ENCODE measurements at places on chromosomes 3 and 15.

- DNase-seq, result no peak
These were observed 203.3 kb downstream of the FEZF2 start for GRCh38 chr3:62169906-62170660.

- DNase-seq, result no peak
These were observed 172.0 kb upstream of the HES1 start for GRCh38 chr3:193963808-193964516.

DNA sequence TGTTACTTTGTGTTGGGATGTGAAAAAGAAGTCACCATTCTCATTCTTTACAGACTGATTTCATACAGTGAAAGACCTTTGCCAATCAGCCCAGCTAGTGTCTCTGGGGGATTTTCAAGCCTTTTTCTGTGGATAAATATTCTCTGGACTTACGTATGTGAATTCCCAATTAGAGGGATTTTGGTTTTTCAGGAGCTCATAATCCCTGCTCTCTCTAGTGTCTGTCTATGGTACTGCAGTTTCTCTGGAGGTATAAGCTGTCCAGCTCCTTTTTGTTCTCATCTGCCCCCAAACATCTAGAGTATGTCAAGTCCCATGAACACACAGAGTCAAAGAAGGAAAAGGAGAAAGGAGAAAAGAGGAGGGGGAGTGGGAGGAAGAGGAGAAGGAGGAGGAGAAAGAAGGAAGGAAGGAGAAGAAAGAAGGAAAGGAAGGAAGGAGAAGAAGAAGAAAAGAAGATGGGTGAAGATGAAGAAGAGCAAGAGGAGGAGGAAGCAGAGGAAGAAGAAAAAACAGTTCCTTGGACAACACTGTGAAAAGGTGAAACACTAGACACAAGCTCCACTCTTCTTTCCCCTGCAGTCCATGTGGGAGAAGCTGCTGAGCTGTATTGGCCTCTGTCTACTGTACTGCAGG, 218.6 kb downstream of the GREM1 start:
- no peak for DNase-seq

- no peak for DNase-seq
These were observed 4.0 kb downstream of the LMCD1 start for GRCh38 chr3:8505621-8506020.

DNA sequence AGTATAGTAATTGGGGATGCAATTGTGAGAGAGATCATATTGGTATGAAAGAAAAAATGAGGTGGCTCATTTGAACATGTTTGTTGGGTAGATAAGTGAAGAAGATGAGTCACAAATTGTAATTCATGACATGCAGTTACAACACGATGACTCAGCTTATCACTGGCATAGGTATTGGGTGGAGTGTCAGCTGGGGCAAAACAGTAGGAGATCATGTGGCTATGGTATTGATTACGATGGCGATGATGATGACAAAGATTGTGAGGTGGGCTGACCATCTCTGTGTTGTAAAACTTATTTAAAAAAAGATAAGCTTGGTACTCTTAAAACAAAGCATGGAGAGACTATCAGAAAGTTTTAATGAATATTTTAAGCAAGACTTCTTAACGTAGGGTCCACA, 11.6 kb upstream of the DPH6 start:
- DNase-seq, result no peak

DNA sequence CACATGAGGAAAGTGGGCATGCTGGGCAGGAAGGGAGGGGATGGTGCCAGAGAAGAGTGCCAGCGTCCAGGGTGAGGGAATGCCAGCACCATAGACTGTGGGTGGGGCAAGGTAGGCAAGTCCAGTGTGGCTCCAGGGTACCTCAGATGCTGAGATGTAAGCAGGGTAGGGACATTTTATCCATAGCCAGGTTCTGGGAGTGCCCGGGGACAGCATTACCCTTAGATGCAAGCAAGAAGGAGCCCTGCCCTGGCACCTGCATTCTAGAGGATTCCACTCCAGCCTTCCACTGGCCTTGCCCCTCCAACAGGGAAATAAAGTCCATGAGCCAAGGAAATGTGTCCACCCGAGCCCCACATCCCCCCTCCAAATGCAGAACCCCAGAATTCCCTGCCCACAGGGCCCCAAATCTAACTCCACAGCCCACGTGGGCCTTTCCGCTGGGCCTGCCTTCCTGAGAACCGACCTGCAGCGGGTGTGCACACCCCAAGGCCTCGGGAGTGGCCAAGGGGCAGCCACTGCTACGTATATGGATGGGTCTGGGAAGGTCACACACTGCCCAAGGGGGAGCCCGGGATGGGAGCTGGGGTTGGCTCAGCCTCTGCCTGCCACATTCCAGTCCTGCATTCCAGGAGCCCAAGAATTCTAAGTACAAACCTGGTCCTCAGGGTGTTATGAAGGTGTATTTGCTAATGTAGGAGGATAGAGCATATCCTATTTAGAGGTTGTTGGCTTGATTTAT, 20.3 kb upstream of the CYP11A1 start:
- no peak for DNase-seq

GRCh38 chr3:154758109-154758868, 321.8 kb upstream of the MME start:
- no peak for DNase-seq

- no peak for DNase-seq
These were observed 20.3 kb downstream of the LRCH3 start for GRCh38 chr3:197811343-197811742.

DNA sequence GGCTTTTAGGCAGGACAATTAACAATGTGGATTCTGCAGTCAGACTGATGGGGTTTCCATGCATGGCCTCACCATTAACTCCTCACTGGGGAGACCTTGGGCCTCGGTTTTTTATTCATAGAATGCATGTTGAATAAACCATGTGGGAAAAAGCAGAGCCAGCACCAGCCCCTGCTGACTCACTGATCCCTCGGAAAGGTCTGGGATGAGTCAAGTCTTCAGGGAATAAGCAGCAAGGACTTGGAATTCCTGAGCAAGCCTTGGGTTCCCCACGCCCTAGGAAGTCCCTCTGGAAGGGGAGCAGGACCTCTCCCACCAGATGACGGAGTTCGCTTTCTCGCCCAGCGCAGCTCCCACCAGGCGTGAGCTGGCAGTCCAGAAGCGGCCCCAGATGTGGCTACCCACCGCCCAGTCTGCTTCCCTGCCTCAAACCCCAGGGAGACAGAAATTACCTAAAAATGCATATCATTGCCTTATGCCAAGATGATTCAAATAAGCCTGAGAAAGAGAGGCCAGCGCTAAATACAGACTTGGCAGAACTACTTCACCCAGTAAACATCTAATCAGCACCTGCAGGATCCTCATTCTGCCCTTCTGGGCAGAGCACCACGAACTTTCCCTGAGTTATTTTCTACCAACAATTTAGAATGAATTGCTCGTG, 45.4 kb downstream of the BTD start:
- no peak for DNase-seq

GRCh38 chr3:42489937-42490227, 12.6 kb upstream of the VIPR1 start:
- no peak for DNase-seq

GRCh38 chr15:57472861-57473260, 96.6 kb downstream of the CGNL1 start:
- DNase-seq, result no peak

DNA sequence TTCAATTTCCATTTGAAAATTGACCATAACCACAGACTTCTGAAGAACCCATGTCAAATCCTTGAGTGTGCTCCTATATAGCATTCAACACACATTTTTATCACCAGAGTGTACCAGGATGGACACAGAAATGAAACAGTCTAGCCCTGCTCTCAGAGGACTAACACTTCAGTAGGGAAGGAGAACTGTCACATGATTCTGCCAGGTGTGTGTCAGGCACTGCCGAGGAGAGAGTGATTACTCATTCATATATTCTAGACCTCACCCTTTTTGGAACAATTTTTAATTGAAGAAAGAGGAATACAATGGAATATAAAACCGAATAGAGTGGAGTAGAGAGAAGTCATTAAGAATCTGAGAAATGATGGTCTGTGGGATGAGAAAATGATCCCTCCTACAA, 125.8 kb downstream of the ERC2 start:
- DNase-seq, result no peak

DNA sequence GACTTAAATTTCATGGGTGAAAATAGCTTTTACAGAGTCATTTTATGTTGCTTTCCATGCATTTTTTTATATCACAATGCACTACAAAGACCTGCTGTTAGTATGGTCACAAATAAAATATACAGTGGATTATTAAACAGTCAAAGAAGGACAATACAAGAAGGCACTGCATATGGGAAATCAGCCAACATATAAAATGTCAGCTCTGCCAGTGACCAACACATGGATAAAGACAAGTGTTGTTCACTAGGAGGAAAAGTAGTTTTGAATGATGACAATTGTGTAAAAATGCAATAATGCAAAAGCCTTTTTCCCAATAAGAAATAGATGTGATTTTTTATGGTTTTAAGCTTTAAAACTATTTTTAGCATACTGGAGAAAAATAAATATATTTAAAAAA, 425.3 kb upstream of the CBLB start:
- DNase-seq, result no peak

GRCh38 chr3:192675958-192676649, 51.2 kb downstream of the FGF12 start:
- no peak for DNase-seq

- no peak for DNase-seq
These were observed 50.7 kb downstream of the FAM43A start for GRCh38 chr3:194736277-194736895.

GRCh38 chr3:15325228-15325627, 7.2 kb downstream of the SH3BP5 start:
- no peak for DNase-seq

DNA sequence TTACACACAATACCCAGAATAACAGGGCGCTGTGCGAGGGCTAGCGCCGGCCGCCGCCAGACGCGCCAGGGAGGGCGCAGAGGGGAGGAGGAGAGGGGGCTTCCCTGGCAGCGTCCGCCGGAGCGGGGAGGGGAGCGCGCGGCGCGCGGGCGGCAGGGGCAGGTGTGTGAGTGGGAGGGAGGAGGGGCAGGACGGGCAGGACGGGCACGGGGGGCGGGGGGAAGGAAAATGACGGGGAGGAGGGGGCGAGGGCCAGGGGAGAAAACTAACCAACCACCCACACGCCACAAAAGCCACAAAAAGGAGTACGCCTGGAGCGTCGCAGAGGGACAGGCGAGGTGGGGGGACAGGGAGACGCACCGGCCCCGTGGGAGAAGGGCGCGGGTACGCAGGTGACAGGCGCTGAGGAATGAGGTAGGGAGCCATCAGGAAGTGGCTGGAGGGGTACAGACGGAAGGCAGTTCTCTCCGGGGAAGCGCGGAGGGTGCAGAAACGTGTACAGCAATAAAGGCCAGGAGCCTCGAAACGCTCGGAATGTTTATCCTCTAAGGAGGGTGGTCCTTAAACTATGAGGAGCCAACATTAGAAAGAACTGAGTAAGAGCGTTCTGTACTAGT, 610 bp upstream of the SATB1 start:
- DNase-seq, result peak; percentile 70

GRCh38 chr3:63959146-63959545, 47.0 kb upstream of the SCAANT1 start:
- no peak for DNase-seq

DNA sequence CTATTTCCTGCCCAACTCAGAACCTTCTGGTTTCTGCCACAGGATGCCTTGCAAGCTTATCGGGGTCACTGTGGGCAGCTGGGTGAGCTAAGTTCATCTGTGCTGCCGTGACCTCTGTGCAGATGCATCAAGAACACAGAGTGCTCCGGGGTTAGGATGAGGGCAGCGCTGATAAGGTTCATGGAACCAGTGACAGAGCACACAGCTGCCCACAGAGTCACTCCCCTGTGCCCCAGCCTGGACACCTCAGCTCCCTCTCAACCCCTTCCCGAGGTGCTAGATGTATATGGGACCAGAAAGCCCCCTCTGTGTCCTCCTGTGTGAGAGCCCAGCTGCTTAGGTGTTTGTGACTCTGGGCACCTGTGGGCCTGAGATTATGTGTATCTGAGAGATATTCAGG, 15.8 kb upstream of the ALAS1 start:
- DNase-seq, result no peak

GRCh38 chr3:36677331-36678007, 86.9 kb downstream of the DCLK3 start:
- no peak for DNase-seq

DNA sequence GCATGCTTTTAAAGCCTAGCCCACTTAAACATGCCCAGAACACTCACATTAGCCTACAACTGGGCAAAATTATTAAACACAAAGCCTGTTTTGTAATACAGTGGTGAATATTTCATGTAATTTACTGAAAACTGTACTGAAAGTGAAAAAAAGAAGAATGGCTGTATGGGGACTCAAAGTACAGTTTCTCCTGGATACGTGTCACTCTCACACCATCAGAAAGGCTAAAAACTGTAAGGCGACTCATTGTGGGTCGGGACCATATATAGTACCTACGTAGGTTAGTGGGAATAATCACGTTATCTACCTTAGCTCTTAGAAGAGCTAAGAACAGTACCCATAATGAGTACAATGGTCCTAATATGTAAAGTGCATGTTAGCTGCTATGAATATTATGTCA, 80.2 kb upstream of the SPATA12 start:
- DNase-seq, result no peak

GRCh38 chr15:22799902-22800301, 13.5 kb downstream of the NIPA1 start:
- DNase-seq, result no peak

DNA sequence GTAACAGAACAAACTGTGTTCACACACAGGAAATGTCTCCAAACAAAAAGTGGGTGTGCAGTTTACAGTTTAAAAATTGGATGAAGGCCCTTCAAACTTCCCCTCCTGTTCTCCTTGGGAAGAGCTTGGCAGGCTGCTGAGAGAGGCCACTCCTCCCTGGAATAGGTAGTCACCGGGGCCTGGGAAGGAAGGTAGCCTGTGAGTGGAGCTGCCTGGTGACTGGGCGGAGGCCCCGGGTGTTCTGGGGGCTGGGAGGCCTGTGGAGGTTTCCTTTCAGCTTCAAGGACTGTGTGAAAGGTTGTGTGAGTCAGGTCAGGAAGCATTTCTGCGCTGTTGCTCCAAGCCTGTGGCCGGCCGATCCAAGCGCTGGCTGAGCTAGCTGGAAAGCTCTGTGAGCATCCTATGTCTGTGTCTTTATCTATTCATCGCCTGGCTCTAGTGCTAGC, 14.1 kb downstream of the SLCO3A1 start:
- DNase-seq, result no peak

- no peak for DNase-seq
These were observed 262.0 kb downstream of the SHOX2 start for GRCh38 chr3:157844216-157844615.

DNA sequence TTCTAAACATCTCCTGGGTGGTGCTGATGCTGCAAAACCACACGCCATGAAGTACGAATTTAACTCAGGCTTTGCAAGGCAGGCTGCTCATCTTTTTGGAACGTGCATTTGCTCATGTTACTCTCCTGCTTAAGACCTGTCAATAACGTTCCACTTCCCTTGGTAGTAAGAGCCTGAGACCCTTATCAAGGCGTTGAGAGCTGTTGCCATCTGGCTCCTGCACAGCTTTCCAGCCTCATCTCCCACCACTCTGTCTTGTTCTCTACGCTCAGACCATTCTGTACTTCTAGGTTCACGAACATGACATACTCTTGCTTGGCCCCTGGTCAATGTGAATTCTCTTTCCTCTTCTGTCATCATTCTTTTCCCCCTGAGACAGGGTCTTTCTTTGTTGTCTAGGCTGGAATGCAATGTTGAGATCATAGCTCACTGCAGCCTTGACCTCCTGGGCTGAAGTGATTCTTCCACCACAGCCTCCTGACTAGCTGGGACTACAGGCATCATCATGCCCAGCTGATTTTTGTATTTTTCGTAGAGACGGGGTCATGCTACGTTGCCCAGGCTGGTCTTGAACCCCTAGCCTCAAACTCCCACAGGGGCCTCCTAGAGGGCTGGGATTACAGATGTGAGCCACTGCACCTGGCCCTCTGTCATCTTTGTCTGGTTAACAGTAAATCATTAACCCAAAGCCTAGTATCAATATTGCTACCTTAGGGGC, 202.8 kb downstream of the CADPS start:
- no peak for DNase-seq

GRCh38 chr3:49566312-49566711, 12.0 kb downstream of the BSN start:
- no peak for DNase-seq

Measured in activated CD4-positive, alpha-beta T cell treated with anti-CD3 and anti-CD28 coated beads, Interleukin-2, amount 50 U/mL, for 4 hours (primary cell).